ENCODE measurements at places on chromosomes 11 and 22.
A peak's percentile ranks its signal among the peaks of the same experiment; 100 is the strongest.

DNA sequence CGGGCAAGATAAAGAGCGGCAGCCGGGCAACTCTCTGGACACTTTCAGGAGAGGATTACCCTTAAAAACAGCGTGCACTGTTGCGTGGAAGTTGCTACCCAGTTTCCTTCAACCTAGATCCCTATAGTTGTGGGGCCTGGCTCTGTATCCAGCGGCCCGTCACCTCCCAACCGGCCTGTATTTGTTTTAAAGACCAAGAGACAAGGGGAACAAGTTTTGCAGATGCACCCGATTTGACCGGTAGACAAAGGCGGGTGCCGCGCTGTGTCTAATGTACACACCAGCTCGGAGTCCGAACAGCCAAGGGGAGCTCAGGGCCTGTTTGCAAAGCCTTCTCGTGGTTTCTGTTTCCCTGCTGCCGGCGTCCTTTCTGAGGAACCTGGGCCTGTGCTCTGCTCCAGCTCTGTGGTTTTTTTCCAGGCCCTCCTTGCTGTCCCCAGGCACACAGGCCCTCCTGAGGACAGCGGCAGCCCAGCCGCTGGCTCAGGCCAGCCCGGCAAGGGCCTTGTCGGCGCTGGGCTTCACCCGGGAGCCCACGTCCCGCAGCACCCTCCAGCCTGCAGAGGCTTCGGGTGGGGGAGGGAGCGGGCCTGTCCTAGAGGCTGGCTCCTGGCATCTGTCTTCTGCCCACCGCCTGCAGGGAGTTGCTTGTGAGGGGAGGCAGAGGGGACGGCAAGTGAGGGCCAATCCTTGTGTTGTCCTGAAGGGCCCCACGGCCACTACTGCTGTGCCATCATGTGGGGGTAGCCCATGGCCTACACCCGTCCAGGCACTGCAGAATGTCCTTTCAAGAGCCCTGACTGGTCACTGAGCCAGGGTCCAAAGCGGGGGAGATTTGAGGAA, 1.4 kb downstream of the TBX1 start:
- no peak for DNase-seq

DNA sequence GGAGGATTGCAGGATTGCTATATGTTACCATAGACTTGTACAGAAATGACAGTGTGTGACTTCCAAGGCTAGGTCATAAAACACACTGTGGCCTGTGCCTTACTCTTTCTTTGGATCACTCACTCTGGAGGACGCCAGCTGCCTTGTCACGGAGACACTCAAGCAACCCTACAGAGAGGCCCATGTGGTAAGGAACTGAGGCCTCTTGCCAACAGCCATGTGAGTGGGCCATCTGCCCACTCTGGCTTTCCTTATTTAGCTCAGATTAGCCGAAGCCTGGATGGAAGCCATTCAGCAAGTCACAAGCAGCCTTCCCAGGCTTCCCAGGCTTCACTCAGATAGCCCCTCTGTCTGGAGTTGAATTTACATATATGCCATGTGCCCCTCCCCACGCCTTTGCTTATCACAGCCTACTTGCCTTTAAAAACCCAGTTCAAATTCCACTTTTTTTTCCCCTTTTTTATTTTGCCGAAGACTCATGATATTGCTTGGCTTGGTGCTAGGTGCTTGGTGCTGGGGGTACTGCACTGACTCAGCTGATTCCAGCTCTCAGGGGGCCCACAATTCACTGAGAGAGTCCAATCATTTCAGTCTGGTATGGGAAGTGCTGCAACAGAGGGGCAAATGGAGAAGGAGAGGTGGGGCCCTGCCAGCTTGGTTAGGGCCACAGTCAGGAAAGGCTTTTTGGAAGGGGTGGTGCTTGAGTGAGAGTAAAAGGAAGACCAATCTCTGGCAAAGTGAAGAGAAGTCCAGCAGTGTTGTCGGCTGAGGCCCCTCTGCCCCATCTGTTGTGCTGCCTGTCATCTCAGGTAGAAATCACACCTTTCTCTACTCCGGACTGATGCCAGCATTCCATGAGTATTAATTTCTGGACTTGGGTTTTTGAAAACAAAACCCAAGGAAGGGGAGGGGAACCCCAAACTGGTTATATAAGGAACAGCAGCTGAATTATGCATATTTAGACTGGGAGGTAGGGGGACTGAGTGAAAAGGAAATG, 14.5 kb upstream of the P4HA3 start:
- no peak for DNase-seq

DNA sequence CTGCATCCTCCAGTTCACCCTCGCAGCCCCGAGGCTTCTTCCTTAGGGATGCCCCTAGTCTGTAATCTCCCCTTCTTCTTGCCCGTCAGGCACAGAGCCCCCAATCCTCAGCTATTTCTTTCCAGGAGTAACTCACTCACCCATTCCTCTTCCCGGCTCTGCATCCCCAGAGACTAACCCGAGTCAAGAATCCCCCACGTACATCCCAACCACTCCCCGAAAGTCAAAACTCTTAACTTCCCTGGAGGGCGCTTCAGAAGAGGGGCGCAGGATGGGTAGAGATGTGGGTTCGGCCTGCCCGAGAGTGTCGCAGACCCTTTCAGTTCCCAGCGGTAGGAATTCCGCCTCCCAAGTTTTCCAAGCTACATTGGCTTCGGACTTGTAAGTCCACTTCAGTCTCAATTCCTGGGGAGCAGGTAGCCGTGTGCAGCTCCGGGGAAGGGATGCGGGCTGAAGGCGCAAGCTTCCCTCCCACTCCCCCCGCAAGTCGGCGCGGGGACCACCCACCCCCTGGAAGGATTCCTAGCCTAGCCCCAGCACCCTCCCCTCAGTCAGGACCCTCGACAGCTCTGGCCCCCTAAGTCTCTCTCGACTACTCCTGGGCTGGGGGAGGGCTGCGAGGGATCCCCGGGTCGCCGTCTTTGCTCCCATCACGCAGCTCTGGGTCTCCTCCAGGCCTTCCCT, 871 bp downstream of the BDNF start:
- no peak for DNase-seq

- no peak for DNase-seq
Observed at GRCh38 chr11:37199082-37199481, 601.0 kb upstream of the RAG2 start.

DNA sequence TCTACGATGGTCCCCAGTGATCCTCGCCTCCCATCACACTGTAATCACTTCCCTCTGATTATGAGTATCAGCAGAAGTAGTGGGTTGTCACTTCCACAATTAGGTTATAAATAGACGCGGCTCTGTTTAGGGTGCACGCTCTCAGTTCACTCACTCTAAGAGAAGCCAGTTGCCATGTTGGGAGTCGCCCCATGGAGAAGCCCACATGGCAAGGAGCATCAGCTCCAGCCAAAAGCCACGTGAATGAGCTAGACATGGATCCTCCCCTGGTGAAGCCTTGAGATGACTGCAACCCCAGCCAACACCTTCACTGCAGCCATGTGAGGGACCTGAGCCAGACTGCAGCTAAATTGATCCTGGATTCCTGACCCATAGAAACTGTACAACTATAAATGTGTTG, 26.4 kb upstream of the MYOD1 start:
- no peak for DNase-seq

GRCh38 chr22:42626431-42626830, 11.7 kb upstream of the POLDIP3 start:
- no peak for DNase-seq

DNA sequence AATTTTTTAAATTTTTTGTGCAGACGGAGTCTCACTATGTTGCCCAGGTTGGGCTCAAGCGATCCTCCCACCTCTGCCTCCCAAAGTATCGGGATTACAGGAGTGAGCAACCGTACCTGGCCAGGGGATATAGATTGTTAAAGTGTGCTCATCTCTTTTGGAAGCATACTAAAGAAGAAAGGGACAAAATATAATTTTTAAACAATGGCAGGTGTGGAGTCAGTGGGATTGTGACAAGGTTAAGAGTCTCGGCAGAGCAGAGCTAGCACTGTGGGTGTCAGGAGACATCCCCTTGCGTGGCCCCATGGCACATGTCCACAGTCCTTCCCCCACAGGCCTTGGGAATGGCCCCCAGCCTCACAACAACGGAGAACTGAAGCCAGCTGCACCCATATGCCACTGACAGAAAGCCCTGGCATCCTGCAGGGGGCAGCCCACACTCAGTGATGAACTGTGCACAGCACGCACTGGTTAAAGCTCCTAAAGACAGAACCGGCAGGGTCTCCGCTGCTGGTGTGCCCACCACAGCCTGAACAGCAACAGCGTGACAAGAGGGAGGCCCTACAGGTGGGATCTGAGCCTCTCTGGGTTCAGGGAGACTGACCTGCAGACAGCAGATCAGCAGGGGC, 29.9 kb downstream of the SERPIND1 start:
- DNase-seq = peak; percentile 22

DNA sequence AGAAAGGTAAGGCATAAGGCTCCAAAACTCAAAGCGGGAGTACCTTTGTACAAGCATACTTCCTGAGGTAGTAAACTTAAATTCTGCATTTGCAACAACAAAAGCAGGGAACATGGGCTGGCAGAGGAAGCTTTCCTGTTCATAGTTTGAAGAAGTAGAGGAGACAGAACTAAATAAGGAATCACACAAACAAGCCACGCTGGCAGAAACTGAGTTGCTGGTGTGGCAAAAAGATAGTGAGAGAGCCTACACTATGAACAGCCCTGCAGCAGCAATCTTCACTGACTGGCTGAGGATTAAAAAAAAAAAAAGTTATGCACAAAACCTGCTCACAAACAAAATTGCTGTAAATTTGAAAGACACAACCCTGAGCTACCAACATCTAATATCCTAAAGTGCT, 46.5 kb downstream of the FCHSD2 start:
- no peak for DNase-seq

DNA sequence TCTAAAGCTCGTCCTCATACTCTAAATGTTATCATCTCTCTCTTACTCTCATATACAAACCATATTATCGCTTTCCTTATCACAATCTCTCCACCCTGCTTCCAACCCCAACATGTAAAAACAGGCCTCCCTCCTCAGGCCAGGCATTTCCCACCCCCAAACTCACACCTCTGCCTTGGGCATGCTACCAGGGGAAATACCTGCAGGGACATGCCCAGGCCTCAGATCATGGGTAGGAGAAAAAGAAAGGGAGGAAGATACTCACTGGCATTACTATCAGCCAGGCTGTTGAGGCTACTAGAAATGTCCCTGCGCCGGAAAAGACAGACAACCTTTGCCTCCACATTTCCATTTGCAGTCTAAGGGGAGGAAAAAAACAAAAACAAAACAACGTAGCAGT, 1.8 kb downstream of the MTA2 start:
- DNase-seq = no peak

GRCh38 chr11:32400670-32401369, 34.5 kb downstream of the WT1 start:
- no peak for DNase-seq

DNA sequence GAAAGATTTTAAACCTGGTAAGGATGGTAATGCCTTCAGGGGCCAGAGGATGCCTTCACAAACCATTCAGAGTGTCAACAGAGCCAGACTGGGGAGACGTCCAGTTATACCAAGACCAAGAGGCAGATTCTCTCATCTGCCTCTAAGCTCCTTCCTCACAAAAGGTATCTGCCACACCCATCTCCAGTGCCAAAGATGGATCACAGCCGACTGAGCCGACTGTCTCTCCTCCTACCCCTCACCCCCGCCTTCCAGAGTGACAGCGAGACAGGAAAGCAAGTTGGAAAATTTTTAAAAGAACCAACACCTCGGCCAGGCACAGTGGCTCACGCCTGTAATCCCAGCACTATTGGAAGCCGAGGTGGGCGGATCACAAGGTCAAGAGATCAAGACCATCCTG, 79.1 kb upstream of the AKIP1 start:
- no peak for DNase-seq

- no peak for DNase-seq
Observed at GRCh38 chr11:22479971-22480720, 142.0 kb downstream of the SLC17A6 start.

DNA sequence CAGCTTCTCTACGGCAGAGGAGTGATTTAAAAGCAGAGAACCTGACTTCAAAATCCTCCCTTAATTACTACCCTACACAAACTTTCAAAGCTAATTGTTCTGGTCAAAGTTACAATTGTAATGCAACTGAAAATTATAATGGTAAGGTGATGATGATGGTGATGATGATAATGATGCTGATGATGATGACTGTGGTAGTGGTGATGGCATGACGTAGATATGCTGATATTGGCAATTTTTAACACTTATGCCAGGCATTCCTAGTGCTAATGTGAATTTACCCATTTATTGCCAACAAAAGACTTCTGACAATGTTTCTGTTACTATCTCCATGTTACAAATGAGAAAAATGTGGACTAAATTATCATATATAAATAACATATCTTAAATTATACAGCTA, 1831.1 kb downstream of the LRRC4C start:
- no peak for DNase-seq

DNA sequence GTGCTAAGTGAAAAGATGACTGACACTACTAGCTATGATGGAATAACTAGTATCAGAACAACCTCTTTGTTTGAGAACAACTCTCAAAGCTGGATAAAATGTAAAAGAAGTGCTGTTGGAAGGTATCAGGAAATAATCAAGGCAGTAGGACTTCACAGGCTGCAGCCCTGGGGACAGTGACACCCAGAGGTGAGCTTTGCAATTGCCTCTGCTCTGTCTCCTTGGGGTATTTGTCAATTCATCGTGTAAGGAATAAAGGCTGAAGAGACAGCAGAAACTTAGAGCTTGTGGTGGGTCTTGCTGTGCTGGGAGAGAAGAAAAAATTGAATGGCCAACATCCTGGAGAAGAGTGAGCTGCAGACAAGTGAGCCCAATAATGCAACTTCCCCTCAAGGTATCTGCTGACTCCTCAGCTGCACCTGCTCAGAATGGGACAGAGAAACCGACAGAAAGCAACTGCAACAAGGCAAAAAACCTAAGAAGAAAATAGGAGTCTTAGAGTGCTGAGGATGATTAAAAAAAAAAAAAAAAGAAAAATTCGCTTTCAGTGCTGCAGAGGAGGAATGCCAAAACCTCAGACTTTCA, 141.1 kb downstream of the RCN1 start:
- DNase-seq = no peak

DNA sequence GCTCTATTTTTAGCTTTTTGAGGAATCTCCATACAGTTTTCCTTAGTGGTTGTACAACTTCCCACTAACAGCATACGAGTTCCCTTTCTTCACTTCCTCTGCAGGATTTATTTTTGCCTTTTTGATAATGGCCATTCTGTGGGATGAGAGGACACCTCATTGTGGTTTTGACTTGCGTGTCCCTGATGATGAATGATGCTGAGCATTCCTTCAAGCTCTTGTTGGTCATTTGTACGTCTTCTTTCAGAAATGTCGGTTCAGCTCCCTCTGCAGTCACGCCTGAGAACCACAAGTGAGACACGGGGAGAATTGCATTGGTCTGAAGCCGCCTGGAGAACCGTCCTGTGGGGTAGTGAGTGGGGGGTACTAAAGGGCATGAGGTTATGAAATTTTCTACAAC, 2.0 kb upstream of the KRTAP5-10 start:
- DNase-seq = no peak

DNA sequence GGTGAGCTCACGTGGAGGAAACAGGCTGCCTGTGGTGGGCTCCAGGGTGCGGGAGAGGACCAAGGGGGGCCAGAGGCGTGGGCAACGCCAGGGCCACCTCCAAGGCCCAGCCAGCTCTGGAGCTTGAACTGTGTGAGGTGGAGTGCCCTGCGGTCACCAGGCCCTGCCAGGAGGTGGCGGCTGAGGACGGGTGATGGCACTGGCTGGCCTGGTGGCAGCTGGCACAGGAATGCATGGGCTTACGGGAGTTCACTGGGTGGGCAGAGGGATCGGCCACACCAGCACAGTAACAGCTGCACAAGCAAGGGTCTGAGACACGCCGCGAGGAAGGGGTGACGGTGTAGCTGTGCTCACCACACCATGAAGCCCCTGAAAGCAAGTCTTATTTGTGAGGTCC, 15.8 kb downstream of the TOLLIP start:
- no peak for DNase-seq

- DNase-seq = no peak
Observed at GRCh38 chr22:46650078-46650810, 30.1 kb downstream of the GRAMD4 start.

GRCh38 chr22:44702479-44703198, 635 bp downstream of the PRR5 start:
- DNase-seq = no peak

All from CMK (cell line).